ENCODE measurements at places on chromosomes 16 and 17.

DNA sequence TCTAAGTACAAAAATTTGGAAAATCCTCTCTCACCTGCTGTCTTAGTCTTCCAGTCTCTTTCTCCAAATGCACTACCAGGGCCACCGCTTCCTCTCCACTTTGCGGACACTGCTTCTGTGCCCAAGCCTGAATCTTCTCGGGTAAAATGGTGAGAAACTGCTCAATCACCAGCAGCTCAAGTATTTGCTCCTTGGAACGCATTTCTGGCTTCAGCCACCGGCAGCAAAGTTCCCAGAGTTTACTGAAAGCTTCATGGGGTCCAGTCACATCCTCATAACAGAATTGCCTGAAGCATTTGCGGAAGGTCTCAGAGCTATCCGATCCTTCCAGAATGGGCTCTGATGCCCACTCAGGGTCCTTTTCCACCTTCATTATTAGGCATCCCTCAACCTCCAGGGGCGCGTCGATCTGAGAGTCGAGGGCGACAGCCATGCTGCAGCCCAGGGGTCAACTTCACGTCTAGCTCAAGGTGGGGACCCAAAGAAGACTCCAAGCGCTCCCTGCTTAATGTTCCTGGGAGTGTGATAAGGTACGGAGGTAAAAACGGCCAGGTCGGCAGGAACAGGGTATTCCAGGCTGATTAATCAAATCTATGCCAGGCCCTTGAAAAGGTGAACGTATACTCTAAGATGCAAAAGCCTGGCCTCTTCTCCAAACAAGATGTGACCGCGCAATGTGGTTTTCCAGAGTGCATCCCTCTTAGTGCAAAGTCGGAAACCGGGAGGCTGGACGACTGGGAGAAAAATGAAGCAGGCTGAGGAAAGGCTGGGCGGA lies 763 bp downstream of the ZKSCAN2 start:
- no peak for DNase-seq

DNA sequence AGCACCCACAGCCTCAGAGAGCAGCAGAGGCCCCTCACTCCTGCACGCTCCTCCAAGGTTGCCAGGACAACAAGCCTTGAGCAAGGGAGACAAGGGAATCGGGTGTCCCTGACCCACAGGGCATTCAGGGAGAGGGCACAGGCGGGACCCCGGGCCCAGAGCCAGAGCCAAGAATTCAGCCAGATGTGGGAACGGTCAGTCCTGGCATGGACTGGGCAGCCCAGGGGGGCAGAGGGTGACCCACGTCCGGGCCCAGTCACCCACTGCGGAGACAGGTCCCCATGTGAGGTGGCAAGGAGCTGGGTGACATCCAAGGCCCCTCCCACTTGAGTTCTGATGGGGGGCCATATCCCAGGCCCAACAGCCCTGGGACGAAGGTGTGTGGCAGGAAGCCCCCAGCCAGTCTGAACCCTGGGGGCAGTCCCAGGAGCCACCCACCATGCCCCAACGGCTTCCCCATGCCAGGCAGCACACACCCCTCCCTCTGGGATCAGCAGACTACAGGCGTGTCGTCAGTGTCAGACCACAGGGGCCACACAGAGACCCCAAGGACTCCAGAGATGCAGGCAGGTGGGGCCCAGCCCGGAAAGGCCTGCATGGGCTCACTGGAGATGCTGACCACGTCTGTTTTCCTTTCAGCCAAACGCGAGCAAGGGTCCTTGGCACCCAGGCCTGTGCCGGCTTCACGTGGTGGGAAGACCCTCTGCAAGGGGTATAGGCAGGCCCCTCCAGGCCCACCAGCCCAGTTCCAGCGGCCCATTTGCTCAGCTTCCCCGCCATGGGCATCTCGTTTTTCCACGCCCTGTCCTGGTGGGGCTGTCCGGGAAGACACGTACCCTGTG lies 23.0 kb downstream of the USP6 start:
- DNase-seq, result no peak

GRCh38 chr17:59508999-59509625 lies 56.3 kb upstream of the DHX40 start:
- no peak for DNase-seq

GRCh38 chr17:62741290-62741689 lies 66.8 kb downstream of the MARCHF10 start:
- no peak for DNase-seq

DNA sequence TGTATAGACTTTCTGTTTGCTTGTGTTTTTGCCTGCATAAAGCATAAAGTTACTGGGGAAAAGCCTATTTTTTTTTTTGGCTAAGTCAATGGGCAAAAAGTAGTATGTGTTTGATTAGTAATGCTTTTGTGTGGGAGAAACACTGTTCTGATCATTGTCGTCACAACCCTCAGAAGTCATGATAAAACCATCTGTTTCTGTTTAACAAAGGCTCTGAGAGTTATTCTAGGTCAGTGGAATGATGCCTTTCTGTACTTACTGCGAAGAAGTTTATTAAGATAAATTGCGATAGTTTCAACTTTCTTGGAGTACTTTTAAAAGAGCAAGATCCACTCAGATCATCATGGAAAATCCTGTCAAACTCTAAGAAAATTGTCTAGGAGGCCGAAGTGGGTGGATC lies 80.9 kb downstream of the PRKCA start:
- DNase-seq, result no peak

GRCh38 chr17:81713556-81714411 lies 1.7 kb downstream of the SLC25A10 start:
- no peak for DNase-seq

DNA sequence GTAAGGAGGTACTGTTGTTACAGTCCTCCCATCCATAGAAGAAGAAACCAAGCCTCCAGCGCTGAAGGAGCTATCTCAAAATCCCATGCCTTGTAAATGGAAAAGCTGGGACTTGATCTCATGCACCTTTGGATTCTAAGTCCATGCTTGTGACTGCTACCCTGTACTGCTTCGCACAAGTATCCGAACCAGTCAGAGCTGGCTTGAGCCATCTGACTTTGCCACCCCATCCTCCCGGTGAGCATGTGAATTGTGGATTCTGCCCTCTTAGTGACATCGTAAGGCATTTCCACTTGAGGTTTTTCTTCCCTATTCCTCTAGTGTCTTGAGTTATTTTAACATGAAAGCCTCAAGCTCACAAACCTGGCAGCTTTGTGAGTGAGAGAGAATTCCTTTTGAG lies 15.3 kb downstream of the MYOCD start:
- no peak for DNase-seq

DNA sequence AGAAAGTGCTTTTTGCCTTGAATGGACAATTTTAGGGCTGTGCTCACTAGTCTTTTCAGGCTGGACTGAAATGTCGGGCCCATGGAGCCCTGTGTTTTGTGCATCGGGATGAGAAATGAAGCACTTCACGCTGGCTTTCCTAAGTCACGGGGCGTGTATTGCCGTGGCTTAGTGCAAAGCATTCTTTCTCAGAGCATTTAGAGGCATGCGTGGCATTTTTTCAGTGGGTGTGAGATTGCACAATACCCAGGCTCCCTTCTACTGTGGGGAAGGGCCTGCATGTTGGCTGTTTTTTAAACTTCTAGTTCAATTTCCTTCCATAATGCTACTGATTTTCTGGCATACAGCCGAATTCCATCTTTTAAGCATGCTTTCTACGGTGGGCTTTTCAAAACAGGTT lies 12.6 kb upstream of the POLR3E start:
- no peak for DNase-seq

GRCh38 chr16:83682116-83682867 lies 125.5 kb upstream of the HSBP1 start:
- DNase-seq, result no peak

GRCh38 chr17:9519583-9520272 lies 55.9 kb downstream of the STX8 start:
- no peak for DNase-seq

DNA sequence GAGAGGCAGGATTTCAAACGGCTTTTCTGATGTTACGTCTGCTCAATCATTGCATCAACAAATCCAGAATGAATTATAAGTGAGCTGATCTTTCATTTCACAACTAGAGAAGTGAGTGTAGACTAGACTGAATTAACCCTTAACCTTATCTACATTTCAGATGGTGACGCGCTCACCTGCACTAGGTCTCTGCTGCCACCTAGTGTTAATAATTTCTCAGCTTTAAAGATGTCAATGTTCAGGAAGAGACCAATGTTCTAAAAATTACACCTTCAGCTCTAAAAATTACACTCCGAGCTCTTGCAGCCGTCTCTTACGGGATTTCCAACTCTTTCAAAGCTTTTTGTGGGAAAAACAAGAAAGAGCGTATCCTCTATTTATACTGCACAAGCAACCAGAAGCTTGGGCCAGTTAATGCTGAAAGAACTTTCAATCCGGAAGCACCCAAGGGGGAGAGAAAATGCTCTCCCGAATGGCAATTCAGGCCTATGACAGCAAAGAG lies 88.2 kb upstream of the FA2H start:
- peak; percentile 46 for DNase-seq

DNA sequence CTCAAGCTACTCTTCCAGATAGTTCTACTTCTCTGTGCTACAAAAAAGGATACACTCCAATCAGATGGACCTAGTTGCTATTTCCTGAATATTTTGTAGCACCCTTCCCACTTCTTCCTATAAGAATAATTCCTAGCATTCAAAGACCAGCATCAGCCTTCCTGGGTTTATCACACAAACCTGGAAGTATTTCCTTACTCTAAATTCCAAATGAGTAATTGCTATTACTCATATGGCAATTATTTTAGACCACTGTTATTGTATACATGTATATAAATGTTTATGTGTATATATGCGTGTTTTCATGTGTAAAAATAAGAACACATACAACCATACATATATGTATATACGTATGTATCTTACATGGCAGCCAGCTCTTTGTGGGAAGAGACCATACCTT lies 130.6 kb downstream of the MYO1D start:
- no peak for DNase-seq

GRCh38 chr17:46737326-46737725 lies 81.2 kb downstream of the WNT3 start:
- no peak for DNase-seq

DNA sequence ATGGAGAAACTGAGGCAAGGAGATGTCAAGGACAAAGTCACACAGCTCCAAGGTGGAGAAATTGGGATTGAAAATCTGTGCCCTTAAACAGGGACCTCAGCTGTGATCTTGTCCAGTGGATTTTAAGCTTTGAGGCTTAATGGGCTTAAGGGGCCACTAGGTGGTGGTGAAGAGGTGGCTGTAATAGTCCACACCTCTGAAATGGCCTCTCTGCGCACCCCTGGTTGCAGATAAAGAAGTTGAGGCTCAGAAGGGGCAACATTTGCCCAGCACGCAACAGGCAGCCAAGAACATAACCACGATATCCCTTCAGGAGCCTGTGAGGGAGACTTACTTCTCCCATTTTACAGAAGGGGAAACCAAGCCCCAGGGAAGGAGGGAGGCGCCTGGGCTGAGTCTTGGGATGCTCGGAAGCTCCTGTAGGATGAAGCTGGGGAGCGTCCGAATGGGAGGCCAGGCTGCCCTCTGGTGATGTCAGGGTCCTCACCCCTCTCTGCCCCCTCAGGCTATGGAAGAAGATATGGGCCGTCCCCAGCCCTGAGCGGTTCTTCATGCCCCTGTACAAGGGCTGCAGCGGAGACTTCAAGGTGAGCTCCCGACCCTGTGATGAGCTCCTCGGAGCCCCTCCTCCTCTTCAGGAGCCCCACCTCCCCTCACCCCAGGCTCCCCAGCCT lies 43.7 kb downstream of the IL21R start:
- DNase-seq, result no peak
